Stimulated activated CD8-positive, alpha-beta memory T cell treated with anti-CD3 and anti-CD28 coated beads, Interleukin-12 subunit alpha, Interleukin-12 subunit beta, amount 100 ng/mL, for 4 hours (primary cell): ENCODE measurements at places on chromosomes 6 and 20.

DNA sequence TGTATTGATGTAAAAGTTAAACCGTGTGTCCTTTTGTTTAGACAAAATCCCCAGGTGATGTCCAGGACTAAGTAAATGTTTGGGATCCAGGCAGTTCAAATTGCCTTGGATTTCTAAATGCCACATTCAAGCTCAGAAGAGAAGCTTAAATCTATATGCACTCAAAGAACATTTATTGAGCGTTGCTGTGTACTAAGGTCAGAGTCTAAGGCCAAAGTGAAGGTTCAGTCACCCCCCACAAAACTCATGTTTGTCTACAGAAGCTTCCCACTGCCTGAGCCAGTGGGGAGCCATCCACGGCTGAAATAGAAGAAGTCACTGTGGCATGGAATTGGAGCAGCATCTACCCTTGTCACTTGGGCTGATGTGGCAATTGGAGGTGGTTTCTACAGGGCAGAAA is 70.7 kb upstream of the INSM1 start:
- no peak for DNase-seq

DNA sequence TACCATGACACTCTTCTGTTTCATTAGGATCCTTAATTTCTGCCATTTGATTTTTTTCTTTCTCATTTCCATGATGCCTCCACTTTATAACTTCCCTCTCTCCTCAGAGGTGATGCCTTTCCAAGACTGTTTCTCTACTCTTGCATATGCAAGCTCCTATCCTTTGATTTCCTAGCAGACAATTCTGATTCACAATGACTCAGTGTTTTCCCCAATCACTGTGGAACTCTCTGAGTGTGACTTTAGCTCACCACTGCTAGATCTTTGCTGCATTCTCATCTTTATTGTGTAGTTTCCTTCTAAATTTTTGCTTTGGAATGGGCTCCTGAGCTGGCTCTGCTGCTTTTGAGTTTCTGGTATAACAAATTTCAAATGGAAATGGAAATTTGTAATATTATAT is 184.9 kb downstream of the TINAG start:
- DNase-seq = no peak

- DNase-seq = no peak
Measured at GRCh38 chr6:159801935-159802334, 1.9 kb downstream of the PNLDC1 start.

DNA sequence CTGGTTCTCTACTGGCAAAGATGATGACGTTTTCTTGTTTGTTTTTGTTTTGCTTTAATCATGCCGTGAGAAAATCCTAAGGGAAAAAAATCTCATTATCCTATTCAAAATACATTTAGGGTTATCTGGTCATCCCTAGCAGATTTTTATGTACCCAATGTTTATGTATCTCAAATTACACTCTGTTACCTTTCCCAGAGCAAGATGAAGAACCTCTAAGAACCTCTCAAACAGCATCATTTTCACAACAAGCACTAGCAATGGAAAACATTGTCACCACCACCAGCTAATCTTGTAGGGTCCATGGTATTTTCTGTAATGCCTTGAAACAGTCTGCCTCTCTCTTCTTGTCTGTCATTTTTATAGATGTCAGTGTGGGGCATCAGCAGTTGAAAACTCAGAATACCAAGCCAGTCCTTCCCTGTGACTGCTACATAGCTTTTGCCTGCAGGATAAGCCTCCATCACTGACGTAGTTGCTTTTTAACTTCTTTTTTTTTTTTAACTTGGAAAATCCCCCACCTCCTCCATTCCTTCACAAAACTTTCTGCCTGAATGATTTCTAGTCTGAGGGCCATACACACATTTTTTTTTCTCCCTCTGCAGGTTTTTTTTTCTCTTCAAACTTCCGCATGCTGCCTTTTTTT is 2.4 kb upstream of the SNAP25 start:
- no peak for DNase-seq

DNA sequence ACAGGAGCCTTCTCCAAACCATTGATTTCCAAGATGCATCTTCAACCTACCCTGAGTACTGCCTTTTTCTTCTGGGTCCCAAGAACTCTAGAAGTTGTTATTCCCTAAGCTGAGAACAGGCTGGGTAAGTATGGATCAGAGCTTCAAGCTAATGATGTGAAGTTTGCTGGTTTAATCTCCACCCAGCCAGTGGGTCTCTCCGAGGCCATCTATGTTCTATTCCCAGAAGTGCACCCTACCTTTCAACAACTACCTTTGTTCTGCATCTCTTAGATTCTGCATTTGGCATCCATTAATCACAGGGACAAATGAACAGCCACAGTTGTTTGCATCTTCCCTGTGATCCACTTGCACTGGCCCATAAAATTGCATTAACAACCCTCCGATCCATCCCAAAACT is 246.2 kb downstream of the HIVEP2 start:
- DNase-seq = no peak

DNA sequence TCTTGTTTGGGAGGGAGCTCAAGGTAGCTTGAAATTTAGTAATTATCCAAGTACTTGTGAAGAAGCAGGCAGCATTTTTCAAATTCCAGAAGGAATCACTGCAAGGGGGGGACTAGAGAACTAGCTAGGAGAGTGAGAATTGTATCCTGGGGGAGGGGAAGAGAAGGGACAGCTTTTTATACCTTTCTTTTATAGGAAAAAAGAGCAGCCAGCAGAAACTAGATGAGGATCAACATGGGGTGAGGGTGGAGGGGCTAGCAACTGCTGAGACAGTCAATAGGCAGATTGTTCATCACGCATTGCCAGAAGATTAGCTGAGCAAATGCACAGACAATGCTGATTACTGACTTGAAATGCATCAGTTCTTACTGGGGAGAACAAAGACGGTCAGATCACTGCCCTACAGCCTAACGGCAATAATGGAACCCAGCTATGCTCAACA is 514.3 kb upstream of the CITED2 start:
- no peak for DNase-seq

- DNase-seq = no peak
Measured at GRCh38 chr20:38156888-38157634, 8.0 kb downstream of the TGM2 start.

GRCh38 chr6:138105446-138105845 is 1.8 kb downstream of the PERP start:
- DNase-seq = no peak

DNA sequence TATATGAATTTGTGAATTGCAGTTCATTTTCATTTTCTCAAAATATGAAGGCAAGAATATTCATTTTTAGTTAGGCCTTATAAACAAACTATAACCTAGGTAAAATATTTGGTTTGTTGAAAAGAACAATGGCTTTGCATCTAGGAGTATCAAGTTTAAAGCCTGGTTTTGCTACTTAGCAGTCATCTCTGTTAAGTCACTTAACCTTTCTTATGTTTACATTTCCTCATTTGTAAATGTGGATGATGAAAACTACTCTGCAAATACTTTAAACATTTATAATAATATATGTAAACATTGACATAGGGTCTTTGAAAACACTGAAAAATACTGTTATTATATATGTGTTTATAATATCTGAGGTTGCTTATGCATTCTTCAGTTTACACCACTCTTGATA is 135.5 kb downstream of the CENPW start:
- DNase-seq = no peak

DNA sequence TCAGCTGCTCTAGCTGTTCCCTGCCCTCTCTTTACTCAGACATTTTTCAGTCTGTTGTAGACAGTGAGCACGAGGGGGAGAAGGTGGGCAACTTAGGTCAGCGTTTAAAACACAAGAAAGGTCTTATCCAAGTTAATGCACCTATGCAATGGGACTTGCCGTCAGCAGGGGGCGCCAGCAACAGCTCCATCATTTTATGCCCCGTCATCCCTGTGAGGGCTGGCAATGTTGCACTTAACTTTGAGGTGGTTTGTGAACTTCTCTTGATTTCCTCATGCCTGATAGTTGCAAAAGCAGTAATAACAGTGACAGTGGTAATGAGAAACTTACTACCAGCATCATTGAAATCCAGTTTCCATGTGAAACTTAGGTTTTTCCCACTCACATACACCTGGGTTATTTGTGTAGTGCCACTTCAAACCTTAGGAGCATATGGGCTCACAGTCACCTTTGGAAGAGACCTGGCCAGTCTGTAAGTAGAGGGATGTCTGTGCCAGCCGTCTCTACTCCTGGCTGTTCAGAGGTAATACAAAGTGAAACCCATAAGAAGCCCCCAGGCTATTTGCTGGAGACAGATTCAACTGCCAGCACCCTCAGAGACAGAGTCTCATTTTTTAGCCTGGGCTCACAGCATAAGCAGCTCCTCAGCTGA is 44.9 kb upstream of the ID1 start:
- peak; percentile 39 for DNase-seq

DNA sequence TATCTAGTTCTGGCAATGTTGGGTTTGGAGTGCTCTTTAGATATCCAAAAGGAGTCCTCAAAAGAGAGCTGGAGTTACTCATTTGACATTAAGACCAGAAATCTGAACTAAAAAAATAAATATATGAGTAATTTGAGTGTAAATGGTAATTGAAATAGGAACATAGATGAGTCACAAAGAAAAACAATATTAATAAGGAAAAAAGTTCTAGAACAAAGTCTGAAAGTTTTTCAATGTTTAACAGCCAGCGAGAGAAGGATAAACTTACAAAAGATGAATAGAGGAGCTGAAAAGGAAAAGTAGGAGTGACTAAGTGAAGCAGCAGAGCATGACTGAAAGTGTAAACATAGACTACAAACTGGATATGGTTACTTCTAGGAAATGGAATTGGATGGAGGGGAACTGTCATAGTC is 46.8 kb downstream of the EPM2A start:
- no peak for DNase-seq

- no peak for DNase-seq
Measured at GRCh38 chr6:149913085-149913484, 9.8 kb downstream of the RAET1G start.
